ENCODE measurements at places on chromosomes 2 and 18.

DNA sequence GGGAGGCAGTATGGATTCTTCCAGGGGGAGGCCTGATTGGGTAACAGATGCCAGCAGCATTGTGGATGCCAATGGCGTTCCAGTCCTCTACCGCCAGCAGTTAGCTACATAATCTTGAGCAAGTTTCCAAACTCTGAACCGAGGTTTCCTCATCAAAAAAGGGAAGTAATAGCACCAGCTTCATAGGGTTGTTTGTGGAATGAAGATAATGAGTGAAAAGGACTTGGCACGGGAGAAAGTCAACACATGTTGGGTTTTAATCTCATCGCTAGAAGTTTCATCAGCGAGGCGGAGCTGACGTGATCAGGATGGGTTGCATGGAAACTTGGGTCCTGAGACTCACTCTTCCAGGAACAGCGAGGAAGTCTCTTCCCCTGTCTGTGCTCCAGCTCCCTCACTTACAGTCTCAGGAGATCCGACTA is 266.7 kb downstream of the SH3BP4 start:
- DNase-seq, result no peak

GRCh38 chr2:207823865-207824264 is 54.2 kb upstream of the FZD5 start:
- DNase-seq, result no peak

DNA sequence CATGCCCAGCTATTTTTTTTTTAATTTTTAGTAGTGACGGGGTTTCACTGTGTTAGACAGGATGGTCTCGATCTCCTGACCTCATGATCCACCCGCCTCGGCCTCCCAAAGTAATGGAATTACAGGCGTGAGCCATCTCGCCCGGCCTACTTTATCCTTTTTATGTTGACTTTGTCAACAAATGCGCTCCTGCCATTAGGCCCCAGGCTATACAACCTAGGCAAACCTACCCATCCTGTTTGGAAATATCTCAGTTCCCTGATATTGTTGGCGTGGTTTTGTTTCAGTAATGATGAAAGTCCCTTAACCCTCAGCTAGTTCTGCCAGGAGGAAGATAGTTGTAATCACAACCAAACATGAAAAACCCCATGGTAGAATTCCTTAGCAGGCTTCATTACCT is 249.4 kb upstream of the SOX11 start:
- DNase-seq, result no peak

- DNase-seq, result no peak
These were observed 9.7 kb upstream of the OTOS start for GRCh38 chr2:240149943-240150784.

DNA sequence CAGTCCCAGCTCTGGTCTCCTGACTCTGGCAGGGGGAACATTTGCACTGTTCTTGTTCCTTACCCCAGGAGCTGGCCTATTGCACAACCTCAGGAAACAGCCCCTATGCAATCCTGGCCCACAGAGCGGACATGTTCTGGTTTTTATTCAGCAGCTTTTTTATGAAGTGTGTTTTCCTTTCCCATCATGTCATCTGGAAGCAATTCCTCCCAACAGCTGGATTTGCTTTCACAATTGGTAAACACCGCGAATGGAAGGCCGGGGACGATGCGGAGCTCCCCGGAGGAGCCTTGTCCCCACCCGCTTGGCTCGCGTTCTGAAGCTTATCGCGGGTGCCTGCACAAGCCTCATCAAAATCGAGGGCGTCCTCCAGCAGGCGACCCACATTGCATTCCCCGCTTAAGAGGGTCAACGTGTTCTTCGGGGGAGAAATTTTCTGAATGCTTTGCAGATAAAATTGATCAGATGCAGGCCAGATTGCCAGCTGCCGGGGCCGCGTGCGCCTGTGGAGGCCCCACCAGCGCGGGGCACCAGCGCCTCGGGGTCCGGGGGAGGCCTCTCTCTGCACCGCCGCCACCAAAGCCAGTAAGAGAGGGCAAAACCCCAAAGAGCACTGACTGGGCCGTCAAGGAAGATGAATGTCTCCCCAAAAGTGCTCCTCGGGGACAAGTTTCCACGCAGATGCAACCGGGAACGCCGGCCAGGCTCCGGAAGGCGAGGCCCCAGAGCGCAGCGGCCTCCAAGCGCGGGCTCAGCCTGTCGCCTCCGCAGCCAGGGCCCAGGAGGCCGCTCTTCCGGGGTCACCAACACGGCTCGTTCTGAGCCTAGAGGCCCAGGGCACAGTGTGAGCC is 60.3 kb upstream of the SP3 start:
- peak; percentile 67 for DNase-seq

DNA sequence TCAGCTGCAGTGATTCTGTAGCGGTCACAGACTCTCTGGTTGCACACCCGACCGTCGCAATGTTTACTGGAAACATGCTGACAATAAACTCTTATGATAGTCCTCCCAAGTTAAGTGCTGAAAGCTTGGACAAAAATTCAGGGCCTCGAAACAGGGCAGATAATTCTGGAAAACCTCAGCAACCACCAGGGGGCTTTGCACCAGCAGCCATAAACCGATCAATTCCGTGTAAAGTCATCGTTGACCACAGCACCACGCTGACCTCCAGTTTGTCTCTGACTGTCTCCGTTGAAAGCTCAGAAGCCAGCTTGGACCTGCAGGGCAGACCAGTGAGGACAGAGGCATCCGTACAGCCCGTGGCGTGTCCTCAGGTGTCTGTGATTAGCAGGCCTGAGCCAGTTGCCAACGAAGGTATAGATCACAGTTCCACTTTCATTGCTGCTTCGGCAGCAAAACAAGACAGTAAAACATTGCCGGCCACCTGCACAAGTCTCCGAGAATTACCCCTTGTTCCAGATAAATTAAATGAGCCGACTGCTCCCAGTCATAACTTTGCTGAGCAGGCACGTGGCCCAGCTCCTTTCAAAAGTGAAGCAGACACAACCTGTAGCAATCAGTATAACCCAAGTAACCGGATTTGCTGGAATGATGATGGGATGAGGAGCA is 166.1 kb downstream of the ASXL3 start:
- DNase-seq, result no peak

DNA sequence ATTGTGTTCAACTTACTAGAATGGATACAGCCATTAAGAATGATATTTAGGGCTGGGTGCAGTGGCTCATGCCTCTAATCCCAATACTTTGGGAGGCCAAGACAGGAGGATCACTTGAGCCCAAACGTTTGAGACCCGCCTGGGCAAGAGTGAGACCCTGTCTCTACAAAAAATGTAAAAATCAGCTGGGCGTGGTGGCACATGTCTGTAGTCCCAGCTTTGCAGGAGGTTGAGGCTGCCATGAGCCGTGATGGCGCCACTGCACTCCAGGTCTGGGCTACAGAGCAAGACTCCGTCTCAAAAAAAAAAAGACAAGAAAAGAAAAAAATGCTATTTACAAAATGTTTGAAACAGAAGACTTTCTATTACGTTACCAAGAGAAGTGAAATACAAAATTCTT is 30.0 kb downstream of the REEP1 start:
- no peak for DNase-seq

DNA sequence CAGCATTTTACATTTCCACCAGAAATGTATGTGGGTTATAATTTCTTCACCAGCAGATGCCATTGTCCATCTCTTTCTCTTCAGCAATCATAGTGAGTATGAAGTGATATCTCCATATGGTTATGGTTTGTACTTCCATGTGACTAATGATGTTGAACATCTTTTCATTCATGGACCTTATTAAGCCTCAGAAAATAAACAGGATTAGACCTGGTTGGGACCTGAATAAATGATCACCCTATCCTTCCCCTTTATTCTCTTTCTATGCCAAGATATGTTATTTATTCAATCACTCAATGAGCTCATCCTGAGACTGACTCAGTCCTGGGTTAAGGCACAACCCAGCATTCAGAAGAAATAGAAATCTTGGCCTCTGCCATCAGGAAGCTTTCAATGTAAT is 86.6 kb downstream of the ANTXR1 start:
- DNase-seq, result peak; percentile 42

- DNase-seq, result no peak
These were observed 23.2 kb upstream of the ACVR1 start for GRCh38 chr2:157899125-157899839.

DNA sequence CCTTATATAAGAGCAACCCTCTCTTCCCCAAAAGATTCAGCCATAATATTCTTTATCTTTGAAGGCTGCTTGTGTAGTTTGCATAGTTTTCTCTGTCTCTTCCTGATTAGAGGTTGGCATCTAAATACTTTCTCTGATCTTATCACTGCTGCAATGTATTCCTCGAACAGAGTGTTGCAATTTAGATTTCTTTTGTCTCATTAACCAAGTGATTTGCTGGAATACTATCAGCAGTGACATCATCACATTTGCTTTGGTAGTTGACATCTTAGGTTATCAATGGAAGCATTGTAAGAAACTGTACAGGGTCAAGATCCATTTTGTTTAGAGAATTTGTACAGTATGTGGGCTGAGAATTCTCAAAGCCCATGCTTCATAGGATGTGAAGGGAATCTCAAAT is 72.0 kb upstream of the NEUROD1 start:
- no peak for DNase-seq

DNA sequence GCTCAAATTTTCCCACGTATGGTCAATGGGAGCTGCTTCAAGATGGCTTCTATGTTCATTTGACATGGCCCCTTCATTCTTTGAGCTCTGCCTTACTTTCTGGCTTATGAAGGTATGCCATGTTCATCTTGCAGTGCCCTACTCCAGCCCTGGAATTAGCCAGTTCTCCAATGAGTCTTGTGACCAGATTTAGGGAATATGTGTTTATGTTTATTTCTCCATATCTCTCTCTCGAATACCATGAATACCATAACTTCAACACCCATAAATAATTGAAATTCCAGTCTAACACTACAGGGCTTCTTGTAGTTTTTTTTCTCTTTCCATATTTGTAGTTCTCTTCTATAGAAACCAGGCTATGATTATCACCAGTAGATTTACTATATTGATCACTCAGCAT is 39.7 kb downstream of the EPB41L5 start:
- DNase-seq, result no peak

- DNase-seq, result no peak
These were observed 816 bp downstream of the SCTR start for GRCh38 chr2:119523383-119523951.

DNA sequence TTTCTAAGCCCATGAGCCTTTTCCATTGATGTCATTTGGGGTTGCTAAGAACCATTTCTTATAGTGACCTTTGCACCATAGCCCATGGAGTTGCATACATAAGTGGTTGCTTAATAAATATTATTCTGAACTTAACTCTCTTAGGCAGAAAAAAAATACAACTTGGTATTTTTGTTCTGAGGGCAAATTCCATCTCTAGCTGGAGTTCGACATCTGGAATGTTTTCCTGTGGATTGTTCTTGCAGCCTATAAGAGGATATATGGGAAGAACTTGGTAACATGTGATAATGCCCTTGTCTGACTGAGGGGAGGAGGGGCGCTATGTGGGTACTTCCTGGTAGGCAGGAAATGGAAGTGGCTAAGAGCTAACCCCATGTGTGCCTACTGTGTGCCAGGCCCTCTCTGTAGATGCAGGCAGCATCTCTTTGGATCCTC is 20.7 kb downstream of the IGFBP2 start:
- no peak for DNase-seq

DNA sequence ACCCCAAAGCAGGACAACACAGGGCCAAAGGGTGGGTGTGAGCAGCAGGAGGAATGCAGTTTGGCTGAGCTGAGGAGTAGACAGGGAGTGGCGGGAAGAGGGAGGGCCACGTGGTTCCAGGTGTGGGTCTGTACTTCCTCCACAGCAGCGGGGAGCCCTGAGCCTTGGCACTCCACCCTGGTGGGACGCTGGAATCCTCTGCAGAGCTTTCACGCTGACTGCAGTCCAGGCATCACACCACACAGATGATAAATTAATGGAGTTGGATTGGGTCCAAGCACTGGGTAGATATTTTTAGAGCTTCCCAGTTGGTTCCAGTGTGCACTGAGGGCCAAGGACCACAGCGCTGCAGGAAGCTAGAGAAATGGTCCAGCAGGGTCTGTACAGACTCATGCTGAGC is 67.0 kb upstream of the TMEM200C start:
- DNase-seq, result no peak

- DNase-seq, result peak; percentile 4
These were observed 460.5 kb downstream of the DSC3 start for GRCh38 chr18:30582078-30582477.

DNA sequence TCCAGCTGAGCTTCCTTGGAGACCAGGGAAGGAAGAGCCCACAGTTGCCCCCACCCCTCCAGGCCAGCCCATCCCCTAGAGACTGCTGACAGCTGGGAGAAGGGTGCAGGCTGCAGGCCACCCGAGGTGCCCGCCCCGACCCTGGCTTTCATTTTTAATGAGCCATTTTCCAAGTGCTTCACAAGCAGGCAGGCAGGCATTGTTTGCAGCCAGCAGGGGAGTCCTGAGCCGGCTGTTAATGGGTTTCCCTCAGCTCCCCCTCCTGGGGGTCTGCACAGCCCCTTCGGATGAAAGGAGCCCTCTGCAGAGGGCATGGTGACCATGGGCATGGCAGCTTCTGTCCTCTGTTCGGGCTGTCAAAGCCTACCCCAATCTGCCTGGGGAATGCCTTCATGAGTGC is 94.5 kb downstream of the ZBTB7C start:
- no peak for DNase-seq

DNA sequence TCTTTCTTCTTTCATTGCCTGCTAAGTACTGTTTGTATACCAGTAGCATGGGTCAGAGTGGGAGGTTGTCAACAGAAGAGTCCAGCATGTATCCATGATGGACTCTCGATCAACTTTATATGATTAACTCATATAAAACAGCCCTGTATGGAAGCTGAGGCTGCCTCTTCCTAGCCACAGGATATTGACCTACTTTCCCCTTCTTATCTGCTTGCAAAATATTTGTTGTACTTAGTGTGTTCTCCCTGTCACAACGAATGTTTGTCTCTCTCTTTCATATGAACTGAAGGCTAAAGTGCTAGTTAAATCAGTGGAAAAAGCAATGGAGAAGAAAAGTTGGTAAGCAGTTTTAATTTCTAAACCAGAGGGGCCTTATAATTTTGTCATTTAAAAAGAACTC is 17.8 kb downstream of the MYO1B start:
- DNase-seq, result no peak

- no peak for DNase-seq
These were observed 38.4 kb downstream of the ZAP70 start for GRCh38 chr2:97751752-97752151.

DNA sequence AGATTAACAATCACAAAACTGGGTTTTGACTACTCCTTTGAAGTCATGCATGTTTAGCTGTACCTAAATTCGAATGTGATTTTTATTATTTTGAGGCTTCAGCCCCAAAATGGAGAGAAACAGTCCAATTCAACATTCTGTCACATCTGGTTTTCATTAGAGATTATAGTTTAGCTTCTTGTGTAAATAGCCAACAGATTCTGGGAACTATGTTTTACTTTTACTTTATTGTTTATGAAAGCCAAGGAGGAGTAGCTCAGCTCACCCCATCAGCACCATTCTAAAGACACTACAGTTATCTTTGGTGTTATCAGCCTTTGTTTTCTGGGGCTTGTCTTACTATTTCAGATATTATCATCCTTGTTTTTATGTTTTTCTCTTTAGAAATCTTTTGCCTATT is 465.0 kb upstream of the CWC22 start:
- no peak for DNase-seq

All from MG63 (cell line).